ENCODE measurements at places on chromosomes 2 and 18.

GRCh38 chr2:112121682-112122254 is 16.4 kb upstream of the FBLN7 start:
- DNase-seq: peak; percentile 29
- peaks cover 12% of the 10 kb centered on the region for H3K36me3 ChIP-seq
- H3K4me1 ChIP-seq: no peaks in the 10 kb centered on the region
- no peak overlapping the region for H3K4me3 ChIP-seq
- no peaks in the 10 kb centered on the region for H3K27me3 ChIP-seq

GRCh38 chr2:186136860-186137259 is 349.2 kb upstream of the ZC3H15 start:
- H3K4me1 ChIP-seq: no peaks in the 10 kb centered on the region
- H3K36me3 ChIP-seq: no peaks in the 10 kb centered on the region
- H3K27ac ChIP-seq: no peak overlapping the region

- H3K36me3 ChIP-seq: no peaks in the 10 kb centered on the region
- H3K27me3 ChIP-seq: no peaks in the 10 kb centered on the region
- peaks cover 25% of the 10 kb centered on the region for H3K4me1 ChIP-seq
- no peak for DNase-seq
- H3K4me3 ChIP-seq: no peak overlapping the region
Observed at GRCh38 chr2:74197049-74197448, 1.4 kb upstream of the MTHFD2 start.

GRCh38 chr2:148305476-148305875 is 284.6 kb downstream of the MBD5 start:
- no peak overlapping the region for H3K4me3 ChIP-seq
- H3K4me1 ChIP-seq: no peaks in the 10 kb centered on the region
- no peak overlapping the region for H3K27ac ChIP-seq

DNA sequence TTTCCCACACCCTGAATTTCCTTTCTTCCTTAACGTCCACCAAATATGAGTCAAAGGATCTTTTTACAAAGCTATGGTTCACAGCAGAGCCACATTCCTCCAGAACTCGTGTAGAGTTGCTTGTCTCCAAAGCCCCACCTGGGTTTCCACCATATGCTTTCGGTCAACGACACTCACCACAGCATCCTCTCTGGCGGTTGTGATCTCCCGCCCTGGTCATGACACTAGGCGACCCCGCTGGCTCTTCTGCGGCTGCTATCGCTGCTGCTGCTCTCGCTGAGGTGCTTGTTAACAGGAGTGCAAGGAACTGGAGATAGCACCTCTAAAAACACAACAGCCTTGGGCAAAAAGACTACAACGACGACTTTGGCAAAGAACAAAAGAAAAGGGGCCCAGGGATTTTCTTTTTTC is 340 bp downstream of the SLC40A1 start:
- H3K4me1 ChIP-seq: peaks cover 23% of the 10 kb centered on the region
- peak overlapping the region; percentile 79 for H3K4me3 ChIP-seq
- peak; percentile 15 for DNase-seq
- no peaks in the 10 kb centered on the region for H3K36me3 ChIP-seq

- H3K27ac ChIP-seq: no peak overlapping the region
- H3K4me3 ChIP-seq: no peak overlapping the region
- no peaks in the 10 kb centered on the region for H3K4me1 ChIP-seq
- H3K36me3 ChIP-seq: no peaks in the 10 kb centered on the region
- no peak for DNase-seq
Observed at GRCh38 chr18:5958822-5959221, 63.5 kb upstream of the TMEM200C start.

- H3K4me3 ChIP-seq: no peak overlapping the region
- no peak overlapping the region for H3K27ac ChIP-seq
- no peaks in the 10 kb centered on the region for H3K36me3 ChIP-seq
- H3K4me1 ChIP-seq: peaks cover 7% of the 10 kb centered on the region
Observed at GRCh38 chr2:147364597-147364996, 480.2 kb upstream of the ACVR2A start.

- H3K27me3 ChIP-seq: no peaks in the 10 kb centered on the region
- no peak overlapping the region for H3K4me3 ChIP-seq
- peak; percentile 30 for DNase-seq
- H3K36me3 ChIP-seq: no peaks in the 10 kb centered on the region
- no peak overlapping the region for H3K27ac ChIP-seq
- H3K4me1 ChIP-seq: peaks cover 5% of the 10 kb centered on the region
Observed at GRCh38 chr2:238104691-238105371, 4.7 kb downstream of the ESPNL start.

- no peaks in the 10 kb centered on the region for H3K36me3 ChIP-seq
- no peak overlapping the region for H3K4me3 ChIP-seq
Observed at GRCh38 chr18:55351241-55351691, 236.7 kb downstream of the TCF4 start.

DNA sequence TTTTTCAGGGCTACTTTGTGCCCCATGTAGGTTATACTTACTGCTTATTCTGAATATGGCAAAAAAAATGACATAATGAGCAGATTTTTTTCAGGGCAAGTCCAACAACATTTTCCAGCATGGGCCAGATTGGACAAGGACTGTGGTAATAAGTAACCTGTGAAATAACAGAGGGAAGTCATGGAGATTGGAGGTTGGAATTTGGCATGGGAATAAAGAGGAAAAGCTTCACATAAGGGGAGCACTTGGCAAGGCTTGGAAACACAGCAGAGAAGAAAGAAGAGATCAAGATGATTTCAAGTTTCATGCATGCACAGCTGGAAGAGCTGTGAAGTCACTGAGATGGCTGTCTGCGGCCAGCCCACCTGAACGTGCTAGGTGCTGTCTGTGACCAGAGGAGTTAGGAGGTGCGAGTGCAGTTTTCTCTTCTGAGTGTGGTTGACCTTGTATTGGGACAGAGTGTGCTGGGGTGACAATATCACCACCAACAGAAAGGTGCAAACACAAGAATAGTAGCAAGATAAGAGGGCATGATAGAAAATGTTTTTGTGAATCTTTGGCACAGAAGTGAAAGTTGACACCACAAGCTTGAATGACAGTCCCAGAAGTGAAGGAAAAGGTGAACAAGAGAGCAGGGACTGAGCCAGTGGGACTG is 71.1 kb upstream of the DSC1 start:
- no peaks in the 10 kb centered on the region for H3K4me1 ChIP-seq
- H3K4me3 ChIP-seq: no peak overlapping the region
- H3K27ac ChIP-seq: no peak overlapping the region
- no peaks in the 10 kb centered on the region for H3K36me3 ChIP-seq
- no peaks in the 10 kb centered on the region for H3K27me3 ChIP-seq

GRCh38 chr2:75194184-75194868 is 5.0 kb downstream of the TACR1 start:
- H3K27me3 ChIP-seq: peaks cover 28% of the 10 kb centered on the region
- H3K4me3 ChIP-seq: no peak overlapping the region
- no peak for DNase-seq
- no peak overlapping the region for H3K27ac ChIP-seq
- peaks cover 5% of the 10 kb centered on the region for H3K4me1 ChIP-seq
- H3K36me3 ChIP-seq: no peaks in the 10 kb centered on the region

- H3K36me3 ChIP-seq: no peaks in the 10 kb centered on the region
- DNase-seq: no peak
- no peaks in the 10 kb centered on the region for H3K27me3 ChIP-seq
- H3K4me3 ChIP-seq: no peak overlapping the region
- H3K27ac ChIP-seq: no peak overlapping the region
Observed at GRCh38 chr2:61689568-61689967, 151.4 kb upstream of the XPO1 start.

GRCh38 chr18:60209042-60209441 is 163.5 kb downstream of the MC4R start:
- no peak overlapping the region for H3K4me3 ChIP-seq
- no peaks in the 10 kb centered on the region for H3K4me1 ChIP-seq
- no peaks in the 10 kb centered on the region for H3K27me3 ChIP-seq
- DNase-seq: no peak
- no peaks in the 10 kb centered on the region for H3K36me3 ChIP-seq

- H3K4me3 ChIP-seq: no peak overlapping the region
- no peaks in the 10 kb centered on the region for H3K36me3 ChIP-seq
- H3K27ac ChIP-seq: no peak overlapping the region
- DNase-seq: no peak
- no peaks in the 10 kb centered on the region for H3K27me3 ChIP-seq
Observed at GRCh38 chr2:37576831-37577230, 94.6 kb downstream of the CDC42EP3 start.

- H3K27ac ChIP-seq: no peak overlapping the region
- no peaks in the 10 kb centered on the region for H3K27me3 ChIP-seq
- no peak for DNase-seq
- H3K36me3 ChIP-seq: no peaks in the 10 kb centered on the region
- H3K4me1 ChIP-seq: no peaks in the 10 kb centered on the region
- H3K4me3 ChIP-seq: no peak overlapping the region
Observed at GRCh38 chr18:32907648-32908423, 135.0 kb upstream of the KLHL14 start.

DNA sequence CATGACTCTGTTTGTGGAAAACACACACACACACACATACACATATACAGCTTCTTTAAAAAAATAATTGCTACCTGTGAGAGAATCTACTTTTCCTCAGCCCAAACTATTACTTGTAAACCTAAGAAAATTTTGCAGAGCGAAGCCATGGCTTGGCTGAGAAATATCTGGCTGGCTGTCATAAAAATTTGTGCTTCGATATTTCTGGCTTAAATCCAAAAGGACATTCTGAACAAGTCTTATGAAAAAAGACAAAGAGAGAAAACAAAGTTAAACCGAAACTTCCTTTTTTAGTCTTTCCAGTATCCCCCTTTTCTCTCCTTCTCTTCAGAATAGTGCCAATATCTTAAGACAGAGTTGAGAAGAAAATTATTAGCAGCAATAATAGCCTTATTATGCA is 2048.0 kb downstream of the SUCLG1 start:
- no peaks in the 10 kb centered on the region for H3K36me3 ChIP-seq
- H3K27ac ChIP-seq: no peak overlapping the region
- H3K27me3 ChIP-seq: no peaks in the 10 kb centered on the region
- no peaks in the 10 kb centered on the region for H3K4me1 ChIP-seq

Data from CD4-positive, alpha-beta T cell (primary cell).